CD4-positive, alpha-beta T cell treated with Interleukin-4 for 4 hours (primary cell): ENCODE measurements at places on chromosomes 3 and 15.
A peak's percentile ranks its signal among the peaks of the same experiment; 100 is the strongest.

DNA sequence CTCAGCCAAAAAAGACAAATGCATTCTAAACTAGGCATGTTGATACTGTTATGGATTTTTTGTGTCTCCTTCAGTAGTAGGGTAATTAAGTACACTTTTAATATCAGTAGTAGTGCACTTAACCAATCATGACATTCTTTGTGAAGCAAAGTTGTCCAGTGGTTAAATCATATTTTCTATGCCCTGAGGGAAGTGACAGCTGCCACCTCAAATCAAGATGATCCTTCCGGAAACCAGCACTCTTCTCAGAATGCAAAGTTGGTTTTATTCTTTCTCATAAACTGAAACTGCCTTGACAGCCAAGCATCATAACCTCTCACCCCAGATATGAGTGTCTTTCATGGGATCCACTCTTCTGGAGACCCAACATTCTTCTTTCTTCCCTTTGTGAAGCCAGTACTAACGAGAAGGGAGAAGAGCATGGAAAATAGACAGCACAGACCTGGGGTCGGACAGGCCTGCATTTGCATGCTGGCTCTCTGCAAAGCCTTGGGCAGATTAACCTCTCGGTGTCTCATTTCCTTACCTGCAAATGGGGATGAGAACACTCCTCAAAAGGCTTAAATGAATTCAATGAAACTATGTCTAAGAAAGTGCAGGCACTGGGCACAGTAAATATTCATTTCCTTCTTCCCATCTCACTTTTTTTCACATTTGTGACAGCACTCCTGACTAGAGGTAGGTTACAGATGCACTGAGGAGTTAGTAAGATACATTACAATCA is 13.2 kb downstream of the AAGAB start:
- DNase-seq, result peak; percentile 49

DNA sequence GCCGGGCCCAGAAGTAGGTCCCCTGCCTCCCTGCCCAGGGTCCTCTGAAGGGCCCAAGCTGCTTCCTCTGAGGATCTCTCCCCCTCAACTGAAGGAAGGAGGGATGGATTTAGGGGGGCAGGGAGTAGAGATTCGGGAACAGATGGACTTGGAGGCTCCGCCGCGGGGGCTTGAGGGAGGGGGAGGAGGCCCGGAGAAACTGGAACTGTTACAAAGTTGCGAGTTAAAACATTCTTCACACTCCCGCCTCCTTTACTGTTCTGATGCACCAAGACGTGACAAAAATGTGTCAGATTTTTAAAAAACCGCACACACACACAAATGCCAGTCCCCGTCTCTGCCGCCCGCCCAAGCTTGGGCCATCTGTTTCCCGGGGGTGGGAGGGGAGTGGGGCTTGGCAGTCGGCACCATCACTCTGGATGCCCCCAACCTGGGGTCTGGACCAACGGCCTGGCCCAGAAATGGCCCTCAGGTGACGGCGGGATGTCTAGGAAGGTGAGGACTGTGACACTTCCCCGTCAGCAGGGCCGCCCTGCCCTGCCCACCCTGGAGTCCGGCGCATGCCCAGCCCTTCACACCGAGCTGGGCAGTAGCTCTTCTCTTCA is 25.0 kb upstream of the LINGO1 start:
- no peak for DNase-seq

- DNase-seq, result no peak
Measured at GRCh38 chr15:45799508-45799907, 164.7 kb downstream of the SQOR start.

GRCh38 chr3:16568532-16568931 is 36.7 kb downstream of the DAZL start:
- no peak for DNase-seq

DNA sequence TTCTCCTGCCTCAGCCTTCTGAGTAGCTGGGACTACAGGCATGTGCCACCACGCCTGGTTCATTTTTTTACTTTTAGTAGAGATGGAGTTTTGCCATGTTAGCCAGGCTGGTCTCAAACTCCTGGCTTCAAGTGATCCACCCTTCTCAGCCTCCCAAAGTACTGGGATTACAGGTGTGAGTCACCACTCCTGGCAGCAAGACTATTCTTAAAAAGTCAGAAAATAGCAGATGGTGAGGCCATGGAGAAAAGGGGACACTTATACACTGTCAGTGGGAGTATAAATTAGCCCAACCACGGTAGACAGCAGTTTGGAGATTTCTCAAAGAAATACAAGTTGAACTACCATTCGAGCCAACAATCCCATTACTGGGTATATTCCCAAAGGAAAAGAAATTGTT is 603.3 kb upstream of the TBL1XR1 start:
- DNase-seq, result no peak
